ENCODE measurements at places on chromosomes 6 and 20. TPM values are rescaled to one million over a fixed set of nuclear protein-coding genes. Genes with fewer than 3 reads are reported as not detected.

DNA sequence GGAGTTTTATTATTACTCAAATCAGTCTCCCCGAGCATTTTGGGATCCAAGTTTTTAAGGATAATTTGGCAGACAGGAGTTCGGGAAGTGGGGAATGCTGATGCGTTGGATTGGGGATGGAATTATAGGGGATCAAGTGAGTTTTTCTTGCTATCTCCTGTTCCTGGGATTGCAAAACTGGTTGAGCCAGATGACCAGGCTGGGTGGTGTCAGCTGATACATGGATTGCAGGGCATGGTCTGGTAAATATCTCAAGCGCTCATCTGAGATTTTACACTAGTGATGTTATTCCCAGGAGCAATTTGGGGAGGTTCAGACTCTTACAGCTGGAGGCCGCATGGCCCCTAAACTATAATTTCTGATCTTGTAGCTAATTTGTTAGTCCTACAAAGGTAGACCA is 54.7 kb downstream of the ENPP1 start:
- no peak for DNase-seq

PFDN4 gene
- 28.6 TPM for total RNA-seq

NNAT gene
- total RNA-seq = not detected

GRCh38 chr20:59043698-59044097 is 1.1 kb upstream of the PRELID3B start:
- no peak for DNase-seq

DNA sequence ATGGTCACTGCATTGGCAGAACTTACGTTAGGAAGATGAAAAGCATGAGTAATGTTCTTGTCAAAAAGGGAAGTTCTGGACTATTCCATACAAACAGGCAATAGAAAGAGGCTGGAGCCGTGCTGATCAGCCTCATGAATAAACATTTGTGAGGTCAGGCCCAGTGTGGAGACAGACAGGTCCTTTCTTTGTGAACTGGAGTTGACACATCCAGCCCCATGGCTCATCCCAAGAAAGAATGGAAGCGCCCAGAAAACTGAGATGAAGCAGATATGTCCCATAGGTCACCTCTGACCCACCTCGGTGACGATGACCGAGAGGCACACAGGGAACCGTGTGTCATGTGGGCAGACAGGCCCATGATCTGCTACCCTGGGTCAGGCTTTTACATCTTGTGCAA is 276.0 kb upstream of the SGK1 start:
- no peak for DNase-seq

- DNase-seq = no peak
These were observed 29.3 kb downstream of the GMPR start for GRCh38 chr6:16267428-16268263.

C20orf202 gene
- total RNA-seq = 0.39 TPM

GRCh38 chr6:3291987-3292386 is 33.2 kb downstream of the PSMG4 start:
- no peak for DNase-seq

- no peak for DNase-seq
These were observed 36.1 kb upstream of the PAQR8 start for GRCh38 chr6:52325695-52326471.

GRCh38 chr6:54419885-54420284 is 111.6 kb downstream of the TINAG start:
- no peak for DNase-seq

- DNase-seq = no peak
These were observed 52.4 kb upstream of the TBC1D7 start for GRCh38 chr6:13380761-13381160.

GRCh38 chr6:40904583-40905194 is 134.3 kb downstream of the UNC5CL start:
- DNase-seq = no peak

DNA sequence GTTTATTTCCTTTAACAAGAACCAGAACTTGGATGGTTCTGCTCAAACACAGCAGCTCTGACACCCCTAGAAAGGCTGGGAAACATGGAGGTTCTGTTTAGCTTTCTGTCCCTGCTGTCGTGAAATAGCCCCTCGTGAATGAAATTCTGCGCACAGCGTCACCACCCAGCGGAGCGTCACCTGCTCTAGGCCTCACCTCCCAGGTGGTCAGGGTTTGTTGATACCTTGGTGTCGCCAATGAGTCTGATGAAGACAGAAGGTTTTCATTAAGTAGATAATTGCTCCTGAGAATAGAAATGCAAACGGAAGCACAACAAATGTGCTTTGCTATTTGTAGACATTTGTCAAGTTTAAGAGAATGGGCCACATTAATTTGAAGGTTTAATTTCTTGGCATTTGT is 135.1 kb downstream of the EDN3 start:
- DNase-seq = no peak

- no peak for DNase-seq
These were observed 92.5 kb upstream of the AKAP12 start for GRCh38 chr6:151147118-151147832.

DNA sequence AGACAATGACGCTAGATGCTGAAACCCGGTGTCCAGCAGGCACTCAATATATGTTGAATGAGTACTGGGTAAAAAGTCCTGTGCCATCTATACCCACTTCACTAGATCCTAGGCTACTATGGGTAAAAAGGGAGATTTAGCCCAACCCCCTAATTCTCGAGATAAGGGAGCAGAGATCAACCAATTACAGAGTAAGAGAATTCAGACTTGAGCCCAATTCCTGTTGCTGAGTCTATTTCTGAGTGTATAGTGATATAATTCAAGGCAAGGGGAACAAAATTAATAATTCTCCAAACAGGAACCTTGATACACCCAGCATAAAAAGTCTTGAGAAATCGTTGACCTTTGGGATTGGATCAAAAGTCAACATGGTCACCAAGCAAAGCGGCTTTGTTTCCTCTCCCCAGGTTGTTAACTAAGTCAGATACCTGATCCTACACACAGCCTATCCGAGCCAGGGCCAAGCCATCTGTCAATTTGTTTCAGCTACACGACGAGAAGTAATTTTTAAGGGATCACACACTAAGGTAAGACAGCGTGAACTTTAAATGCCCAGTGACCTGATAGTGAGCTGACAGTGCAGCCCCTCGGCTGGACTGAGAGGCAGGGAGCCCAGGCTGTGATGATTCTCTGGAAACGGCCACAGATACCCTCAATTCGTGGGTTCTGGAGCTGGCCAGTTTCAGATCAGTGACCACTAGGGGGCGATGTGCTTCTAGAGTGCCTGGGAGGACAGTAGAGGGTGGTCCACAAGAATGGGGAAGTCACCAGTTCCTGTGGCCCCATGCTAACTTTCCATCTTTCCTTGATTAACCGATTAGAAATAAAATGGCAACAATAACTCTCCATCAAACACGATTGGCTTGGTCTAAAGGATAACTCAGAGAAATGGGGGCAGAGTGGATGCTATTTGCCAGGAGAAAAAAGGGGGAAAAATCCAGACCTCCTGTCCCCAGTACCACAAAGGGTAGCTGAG is 46.2 kb downstream of the SLC22A23 start:
- peak; percentile 16 for DNase-seq

DNA sequence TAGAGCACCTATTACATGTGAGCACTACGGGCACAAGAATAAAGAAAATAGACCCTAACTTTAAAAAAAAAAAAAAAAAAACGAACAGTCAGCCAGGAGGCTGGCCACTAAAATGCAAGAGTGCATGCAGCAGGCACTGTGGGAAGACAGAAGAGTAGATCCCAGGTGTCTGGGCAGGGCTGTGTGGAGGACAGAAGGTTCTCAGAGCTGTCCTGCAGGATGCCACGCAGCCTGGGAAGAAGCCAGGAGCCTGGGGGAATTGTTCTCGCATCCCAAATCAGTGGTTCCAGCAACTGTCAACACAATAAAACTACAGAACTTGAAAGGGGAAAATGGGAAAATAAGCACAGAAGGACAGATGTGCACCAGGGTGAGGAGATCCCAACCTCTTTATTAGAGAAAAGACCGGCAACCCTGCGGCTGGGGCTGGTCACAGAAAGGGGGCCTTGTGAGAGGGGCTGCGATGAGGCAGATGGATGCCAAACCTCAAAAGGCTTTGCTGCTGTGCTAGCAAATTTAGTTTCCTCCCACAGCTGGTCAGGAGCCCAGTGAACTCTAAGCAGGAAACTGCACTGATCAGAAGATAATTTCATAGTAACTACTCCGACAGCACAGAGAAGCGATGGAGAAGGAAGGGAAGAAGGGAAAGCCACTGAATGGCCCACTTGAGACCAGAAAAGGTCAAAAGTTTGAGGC is 30.9 kb downstream of the MAP3K5 start:
- DNase-seq = no peak

DNA sequence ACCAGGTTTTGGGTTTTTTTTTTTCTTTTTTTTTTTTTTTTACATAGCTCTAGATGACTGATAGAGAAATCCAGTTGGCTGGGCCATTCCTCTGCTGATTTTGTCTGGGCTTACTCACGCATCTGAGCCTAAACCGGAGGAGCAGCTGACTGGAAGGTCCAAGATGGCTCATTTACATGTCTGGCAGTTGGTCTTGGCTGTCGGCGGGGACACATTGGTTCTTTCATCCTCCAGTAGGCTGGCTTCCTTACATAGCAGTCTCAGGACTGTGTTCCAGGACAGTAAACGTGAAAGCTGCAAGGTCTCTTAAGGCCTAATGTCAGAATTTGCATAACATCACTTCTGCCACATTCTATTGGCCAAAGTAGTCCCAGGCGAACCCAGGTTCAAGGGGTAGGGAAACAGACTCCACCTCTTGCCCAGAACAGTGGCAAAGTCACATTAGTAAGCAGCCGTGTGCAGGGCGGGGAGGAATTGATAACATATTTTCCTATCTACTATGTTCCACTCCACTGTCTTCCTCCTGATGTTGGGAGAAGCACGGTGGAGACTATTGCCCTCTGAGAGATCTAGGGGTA is 87.0 kb downstream of the CDH22 start:
- DNase-seq = no peak

GRCh38 chr6:37208793-37209192 is 38.8 kb downstream of the PIM1 start:
- DNase-seq = no peak

SLC22A16 gene
- 0.54 TPM for total RNA-seq

HSPA1L gene
- 5.5 TPM for total RNA-seq

- no peak for DNase-seq
These were observed 59.9 kb upstream of the HBS1L start for GRCh38 chr6:135114355-135115145.

DNA sequence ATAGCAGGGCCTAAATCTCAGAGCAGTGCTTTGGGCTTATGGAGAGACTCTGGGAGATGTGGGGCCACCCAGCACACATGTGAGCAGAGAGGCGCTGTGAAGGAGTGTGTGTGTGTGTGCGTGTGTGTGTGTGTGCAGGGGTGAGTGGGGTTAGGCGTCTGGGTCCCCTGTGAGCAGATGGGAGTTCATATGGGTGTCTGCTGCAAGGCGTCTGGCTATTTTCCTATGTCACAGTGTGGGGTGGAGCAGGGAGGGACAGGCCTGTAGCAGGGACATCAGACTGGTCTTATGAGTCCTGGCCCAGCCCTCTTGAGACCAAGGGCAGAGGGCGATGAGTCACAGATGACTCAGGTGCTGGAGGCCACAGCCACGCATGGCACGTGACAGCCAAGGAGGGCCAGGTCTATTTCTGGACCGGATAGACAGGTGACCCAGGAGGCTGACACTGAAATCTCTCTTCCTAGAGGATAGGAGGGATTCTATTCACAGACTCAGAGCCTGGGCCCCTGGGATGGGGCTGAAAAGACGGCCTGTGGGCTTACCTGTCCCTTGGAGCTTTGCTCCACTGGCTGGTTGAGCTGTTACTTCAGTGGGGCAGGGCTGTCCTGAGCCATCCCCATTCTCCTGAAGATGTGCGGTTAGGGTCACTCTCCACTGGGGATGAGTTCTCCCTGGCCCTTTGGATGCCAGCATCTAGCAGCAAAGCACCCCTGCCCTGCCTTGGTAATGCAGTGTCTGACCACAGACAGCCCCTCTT is 28.9 kb downstream of the VEGFA start:
- no peak for DNase-seq

DNA sequence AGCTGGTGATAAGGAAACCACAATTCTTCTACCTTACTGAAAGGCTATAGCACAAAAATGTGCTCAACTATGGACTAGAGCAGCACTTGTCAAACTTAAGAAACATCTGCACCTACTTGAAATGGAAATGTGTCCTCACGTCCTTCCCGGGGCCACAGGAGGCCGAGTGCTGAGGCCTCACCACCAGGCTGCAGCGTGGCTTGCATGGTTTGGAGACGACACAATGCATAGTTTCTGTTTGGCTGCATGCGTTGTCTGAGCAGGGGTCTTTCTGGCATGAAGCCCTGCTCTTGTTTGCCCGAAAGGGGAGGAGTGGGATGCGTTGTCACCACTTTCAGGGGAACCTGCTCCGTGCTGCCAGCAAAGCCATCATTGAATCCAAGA is 228.8 kb downstream of the TTLL2 start:
- no peak for DNase-seq

- no peak for DNase-seq
These were observed 4.7 kb upstream of the GTSF1L start for GRCh38 chr20:43731469-43731868.

DLK2 gene
- total RNA-seq = 0.76 TPM

DNA sequence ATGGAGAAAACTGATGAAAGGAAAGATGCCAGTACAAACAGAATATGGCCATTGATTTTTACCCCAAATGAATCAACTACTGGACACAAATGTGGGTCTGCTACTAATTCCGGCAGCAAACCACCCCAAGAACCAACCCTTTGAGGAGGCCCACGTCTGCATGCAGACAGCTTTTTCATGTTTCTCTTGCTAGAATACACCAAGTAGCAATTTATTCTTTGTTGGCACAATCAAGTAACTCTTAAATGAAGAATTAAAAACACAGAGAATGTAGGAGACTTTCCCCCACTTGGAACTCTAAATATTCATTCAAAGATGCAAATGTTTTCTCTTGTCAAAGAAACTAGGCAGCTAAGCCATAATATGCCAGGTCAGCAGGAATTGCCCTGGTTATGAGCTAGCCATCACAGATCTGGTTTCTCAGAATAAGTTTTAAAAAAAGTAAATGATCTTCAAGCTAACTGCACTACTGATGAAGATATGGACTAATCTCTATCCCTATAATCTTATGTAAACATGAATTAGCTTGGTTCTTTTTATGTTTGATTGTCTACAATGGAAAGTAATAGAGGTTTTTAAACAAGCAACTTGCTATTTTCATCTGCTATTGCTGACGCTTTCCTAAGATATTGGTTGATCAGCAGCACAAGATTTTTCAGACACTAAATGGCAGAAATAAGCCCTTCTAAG is 163.1 kb upstream of the THEMIS start:
- DNase-seq = no peak

DNA sequence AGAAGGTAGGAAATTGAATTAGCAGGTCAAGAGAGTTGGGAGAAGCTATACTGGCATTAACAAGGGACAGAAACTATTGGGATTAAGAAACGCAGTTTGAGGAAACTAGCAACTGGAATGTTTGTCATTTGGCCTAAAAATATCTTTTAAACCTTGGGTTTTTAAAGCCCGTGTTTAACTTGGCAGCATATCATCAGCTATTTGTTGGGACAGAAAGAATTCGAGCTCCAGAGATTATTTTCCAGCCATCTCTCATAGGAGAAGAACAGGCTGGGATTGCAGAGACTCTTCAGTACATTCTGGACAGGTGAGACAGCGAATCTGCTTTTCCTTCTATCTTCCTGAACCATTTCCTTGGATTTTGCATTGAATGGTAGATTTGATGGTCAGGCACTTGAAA is 17.8 kb downstream of the ACTR5 start:
- no peak for DNase-seq
